ENCODE measurements at places on chromosomes 7 and 10.

DNA sequence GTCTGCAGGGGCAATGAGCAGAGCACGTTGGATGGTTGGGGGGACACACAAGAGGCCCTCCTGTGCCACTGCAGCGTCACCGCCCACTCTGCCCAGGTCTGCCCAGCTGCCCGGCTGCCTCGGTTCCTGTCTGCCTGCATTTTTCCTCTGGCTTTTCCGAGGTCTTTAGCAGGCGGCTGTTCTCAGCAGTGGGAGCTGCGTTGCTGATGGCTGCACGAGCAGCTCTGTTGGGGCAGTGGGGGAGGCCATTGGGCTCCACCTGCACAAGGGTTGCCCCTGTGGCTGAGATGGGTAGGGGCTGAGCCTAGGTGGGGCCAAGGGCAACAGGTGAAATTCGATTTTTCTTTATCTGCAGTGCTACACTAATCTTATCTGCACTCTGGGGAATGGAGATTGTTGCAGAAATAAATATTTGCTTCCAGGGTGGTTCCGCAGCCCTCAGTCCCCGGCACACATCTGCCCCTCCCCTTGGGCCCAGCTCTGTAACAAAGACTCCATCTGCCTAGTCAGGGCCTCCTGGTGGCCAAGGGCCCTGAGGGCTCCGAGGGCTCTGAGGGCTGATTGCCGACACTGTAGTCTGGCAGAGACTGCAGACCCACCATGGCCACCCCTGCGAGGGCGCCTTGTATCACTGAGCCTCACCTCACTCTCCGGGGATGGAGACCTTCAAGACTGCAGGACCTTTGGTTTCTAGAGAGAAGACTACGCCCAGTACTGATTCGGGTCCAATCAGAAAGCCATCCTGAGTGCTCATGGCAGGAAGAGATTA, 141.7 kb upstream of the SHH start:
- no peak for DNase-seq

DNA sequence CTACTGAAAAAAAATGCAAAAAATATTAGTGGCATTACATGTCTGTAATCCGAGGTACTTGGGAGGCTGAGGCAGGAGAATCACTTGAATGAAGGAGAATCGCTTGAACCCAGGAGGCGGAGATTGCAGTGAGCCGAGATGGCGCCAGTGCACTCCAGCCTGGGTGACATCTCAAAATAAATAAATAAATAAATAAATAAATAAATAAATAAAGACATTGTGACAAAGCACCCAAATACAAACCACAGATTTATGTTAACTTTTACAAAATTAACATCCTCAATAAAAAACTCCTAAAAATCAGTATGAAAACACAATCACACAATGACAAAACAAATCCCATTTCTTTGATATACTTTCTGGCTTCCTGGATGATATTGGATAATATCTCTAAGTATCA, 808.3 kb downstream of the REEP3 start:
- DNase-seq = no peak

DNA sequence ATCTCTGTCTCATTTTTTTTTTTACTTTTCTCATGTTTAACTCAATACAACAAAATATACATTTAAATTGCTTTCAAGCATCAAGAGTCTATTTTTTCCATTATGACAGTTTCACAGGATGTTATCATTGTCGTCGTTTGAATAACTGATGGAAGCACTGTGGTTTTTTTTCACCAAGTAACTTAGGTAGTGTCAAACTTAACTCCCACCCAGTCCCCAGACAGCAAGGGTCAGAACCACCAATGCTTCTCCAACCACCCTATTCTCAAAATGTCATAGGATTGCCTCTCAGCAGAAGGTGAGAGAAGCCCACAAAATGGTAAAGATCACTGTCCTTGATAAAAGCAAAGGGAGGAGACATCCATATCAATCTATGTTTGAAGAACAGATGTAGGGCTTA, 339.4 kb downstream of the SFMBT2 start:
- no peak for DNase-seq

DNA sequence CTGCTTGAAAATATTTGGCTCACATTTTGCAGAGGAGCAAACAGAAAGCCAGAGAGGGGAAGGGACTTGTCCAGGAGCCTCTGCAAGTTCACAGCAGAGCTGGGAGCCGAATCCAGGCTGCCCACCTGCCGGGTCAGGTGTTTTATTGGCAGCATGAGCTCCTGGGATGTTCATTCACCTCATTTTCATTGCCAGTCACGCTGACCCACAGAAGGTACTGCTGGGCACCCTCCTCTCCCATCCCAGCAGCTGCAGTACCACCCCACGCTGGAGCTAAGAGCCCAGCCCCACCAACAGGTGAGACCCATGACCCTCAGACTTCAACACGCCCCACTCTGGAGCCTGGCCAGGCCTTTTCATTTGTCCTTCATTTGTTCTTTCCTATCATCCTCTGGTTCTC, 102.7 kb downstream of the GRID1 start:
- DNase-seq = no peak

DNA sequence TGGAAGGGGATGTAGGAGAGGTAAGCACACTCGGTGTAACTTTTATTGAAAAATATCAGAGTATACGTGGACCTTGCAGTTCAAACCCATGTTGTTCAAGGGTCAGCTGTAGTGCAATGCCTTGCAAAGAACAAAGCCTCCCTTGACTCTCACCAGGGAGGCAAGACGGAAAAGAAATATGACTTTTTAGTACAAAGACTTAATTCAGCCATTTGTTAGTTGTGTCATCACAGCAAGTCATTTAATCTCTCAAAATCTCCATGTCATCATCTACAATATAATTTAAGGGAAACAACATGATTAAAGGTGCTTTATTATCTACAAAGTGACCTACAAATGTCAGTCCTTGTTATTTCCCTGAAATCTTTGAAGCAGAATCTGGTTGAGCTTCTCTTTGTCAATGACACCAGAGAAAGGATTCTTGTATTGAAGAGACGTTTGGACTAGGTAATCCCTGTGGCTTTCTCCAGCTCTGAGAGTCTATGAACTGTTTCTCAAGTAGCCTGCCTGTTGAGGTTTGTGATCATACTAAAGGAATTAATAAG, 502.8 kb downstream of the REEP3 start:
- no peak for DNase-seq

DNA sequence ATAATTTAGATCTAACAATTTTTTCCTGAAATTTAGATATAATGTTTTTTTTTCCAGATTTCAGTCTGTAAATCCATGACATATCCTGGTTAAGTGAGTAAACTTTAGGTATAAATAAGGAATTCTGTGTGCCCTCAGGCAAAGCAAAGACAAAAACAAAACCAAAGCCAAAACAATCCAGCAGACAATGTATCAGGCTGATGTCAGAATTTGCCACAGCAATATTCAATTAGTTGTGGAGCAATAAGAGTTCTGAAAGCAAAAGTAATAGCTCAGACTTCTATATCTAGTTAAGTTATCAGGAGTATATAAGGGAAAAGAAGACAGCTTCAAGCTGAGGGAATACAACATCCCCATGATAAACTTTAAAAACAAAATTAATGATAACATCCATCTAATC, 82.0 kb downstream of the MKX start:
- DNase-seq = no peak

- DNase-seq = no peak
Measured at GRCh38 chr10:59258890-59259289, 82.4 kb downstream of the PHYHIPL start.

- no peak for DNase-seq
Measured at GRCh38 chr10:80964179-80964578, 426.5 kb downstream of the SH2D4B start.

GRCh38 chr10:77420947-77421523, 216.6 kb downstream of the KCNMA1 start:
- no peak for DNase-seq

- DNase-seq = no peak
Measured at GRCh38 chr10:7665767-7666166, 999 bp downstream of the ITIH5 start.

DNA sequence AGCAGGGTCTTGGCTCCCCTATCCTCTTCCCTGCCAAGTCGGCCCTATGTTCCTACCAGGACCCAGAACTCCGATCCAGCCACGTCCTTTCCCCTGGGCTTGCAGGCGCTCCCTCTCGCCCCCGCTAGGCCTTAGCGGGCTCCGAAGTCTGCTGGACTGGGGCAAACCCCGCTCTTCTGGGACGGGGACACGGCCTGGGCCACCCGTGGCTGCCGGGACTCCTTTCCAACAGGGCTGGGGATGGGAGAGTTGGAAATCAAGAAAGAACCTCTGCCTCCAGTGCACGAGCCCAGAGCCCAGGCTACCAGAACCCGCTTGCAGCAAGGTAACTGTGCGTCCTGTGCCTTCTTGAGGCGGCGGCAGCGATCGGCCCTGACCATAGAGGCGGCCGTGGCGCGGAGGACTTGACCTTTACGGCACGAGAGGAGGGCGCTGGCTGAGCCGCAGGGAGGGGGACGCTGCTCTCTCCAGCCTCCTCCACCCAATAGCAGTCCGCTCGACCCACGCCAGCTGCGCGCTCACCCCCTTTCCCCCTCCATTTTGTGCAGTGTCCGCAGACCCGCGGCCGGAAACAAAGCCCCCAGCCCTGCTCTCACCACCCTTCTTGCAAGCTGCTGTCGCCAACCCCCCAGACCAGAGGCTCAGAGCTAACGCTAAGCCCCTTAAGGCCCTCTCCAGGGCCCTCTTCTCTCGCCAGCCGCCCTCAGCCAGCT, 7.0 kb upstream of the HOXA11 start:
- no peak for DNase-seq

DNA sequence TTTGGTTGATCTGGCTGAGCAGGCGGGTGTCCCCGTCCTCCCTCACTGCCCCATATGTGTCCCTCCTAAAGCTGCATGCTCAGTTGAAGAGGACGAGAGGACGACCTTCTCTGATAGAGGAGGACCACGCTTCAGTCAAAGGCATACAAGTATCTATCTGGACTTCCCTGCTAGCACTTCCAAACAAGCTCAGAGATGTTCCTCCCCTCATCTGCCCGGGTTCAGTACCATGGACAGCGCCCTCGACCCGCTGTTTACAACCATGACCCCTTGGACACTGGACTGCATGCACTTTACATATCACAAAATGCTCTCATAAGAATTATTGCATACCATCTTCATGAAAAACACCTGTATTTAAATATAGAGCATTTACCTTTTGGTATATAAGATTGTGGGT, 26.9 kb upstream of the TRIM56 start:
- no peak for DNase-seq

- DNase-seq = peak; percentile 51
Measured at GRCh38 chr7:94452239-94452638, 57.4 kb upstream of the CASD1 start.

- DNase-seq = no peak
Measured at GRCh38 chr7:39357648-39358047, 208.6 kb upstream of the YAE1 start.

DNA sequence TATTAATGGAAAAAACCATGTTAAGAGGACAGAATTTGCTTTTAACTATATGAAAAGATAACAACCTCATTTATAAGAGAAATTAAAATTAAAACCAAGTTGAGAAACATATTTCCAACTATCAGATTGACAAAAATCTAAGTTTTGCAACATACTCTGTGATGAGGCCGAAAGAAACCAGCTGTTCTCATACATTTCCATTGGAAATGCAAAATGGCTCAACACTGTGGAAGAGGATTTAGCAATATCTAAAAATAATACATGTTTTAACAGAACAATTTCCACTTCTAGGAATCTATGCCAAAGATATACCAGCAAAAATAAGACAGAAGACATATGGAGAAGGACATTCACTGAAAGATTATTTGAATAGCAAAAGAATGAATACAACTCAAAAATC, 268.8 kb downstream of the DYNC1I1 start:
- DNase-seq = no peak

DNA sequence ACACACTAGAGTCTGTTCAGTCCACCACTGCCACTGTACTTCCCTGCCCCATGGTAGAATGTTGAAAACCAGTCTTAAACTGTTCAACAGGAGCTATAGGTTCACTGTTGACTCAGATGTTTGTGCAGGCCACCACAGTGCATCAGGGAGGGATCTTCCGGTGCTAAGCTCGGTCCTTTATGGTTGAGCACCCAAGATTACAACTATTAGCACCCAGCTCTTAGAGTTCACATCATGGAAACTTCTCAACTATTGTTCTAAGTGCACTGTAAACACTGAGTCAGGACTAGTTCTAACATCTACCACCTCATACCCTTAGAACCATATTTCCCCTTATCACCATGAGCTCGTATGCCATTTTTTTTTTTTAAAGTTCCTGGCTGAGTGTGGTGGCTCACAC, 97.1 kb upstream of the MXI1 start:
- no peak for DNase-seq

GRCh38 chr10:132385389-132385667, 11.7 kb upstream of the PWWP2B start:
- no peak for DNase-seq

DNA sequence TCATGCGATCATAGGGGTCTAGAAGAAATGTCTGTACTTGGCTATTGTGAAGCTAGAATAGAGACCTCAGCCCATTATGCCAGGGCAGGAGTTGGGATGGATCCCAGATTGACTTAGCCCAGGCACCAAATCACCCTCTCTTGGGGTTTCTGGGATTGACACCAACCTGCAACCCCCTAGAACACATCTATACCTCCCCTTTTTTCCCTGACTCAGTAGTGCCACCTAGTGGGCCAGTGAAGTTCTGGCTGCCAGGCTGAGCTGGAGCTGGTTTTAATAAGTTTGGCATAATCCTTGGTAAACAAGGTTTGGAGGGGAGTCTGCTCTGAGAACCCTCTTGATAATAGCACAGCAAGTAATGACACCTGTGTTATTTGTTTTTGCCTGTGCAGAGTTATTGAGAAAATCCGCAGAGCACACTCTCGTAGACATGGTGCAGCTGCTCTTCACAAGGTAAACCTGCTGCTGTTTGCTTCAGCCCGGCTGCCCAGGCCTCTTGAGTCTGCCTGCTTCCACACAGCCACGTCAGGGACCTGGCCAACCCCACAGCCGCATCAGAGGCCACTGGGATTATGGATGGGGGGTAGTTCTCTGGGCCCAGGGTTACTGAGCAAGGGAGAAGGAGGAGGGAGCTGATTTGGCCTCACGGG, 43.3 kb upstream of the NFKB2 start:
- no peak for DNase-seq

DNA sequence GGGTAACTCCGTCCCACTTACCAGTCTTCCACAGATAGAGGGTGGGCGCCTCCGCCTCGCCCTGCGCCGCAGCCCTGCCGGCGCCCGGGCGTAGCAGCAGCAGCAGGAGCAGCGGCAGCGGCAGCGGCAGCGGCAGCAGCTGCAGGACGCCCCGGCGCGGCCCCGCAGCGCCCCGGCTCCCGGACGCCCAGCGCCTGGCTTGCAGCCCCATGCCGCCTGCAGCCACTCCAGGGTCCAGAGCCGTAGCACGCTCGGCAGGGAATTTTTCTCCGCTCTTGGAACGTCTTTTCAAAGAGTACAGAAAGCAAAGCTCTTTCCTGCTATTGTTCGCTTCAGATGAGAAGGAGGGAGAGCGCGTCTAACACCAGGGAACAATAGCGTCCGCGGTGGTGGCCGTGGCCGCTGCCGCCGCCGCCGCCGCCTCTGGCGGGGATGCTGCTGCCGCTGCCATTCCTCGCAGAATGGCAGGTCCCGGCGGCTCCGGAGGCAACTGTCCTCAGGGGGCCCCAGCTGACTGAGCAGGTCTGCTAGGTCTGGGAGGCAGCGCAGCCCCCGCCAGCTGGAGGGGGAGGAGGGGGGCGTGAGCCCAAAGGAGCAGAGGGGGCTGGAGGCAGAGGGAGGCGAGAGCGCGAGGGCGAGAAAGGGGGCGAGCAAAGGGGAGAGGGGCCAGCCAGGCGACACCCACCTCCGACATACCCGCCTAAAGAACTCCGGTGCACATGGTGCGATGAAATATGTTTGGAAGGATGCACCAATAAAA, at the start of gene THSD7A:
Gene THSD7A (minus strand): TSS at position 463 of the 760 bp plus-strand sequence. CDS start 252 bp downstream, at position 211.
- no peak for DNase-seq
